Activated naive CD4-positive, alpha-beta T cell (primary cell): ENCODE measurements at places on chromosomes 11 and 22.

GRCh38 chr11:76771446-76772099 is 11.6 kb upstream of the TSKU start:
- no peak for DNase-seq

GRCh38 chr11:65026810-65027209 is 429 bp upstream of the SNX15 start:
- no peak for DNase-seq

- no peak for DNase-seq
These were observed 21.0 kb downstream of the PTPN5 start for GRCh38 chr11:18770479-18771125.

DNA sequence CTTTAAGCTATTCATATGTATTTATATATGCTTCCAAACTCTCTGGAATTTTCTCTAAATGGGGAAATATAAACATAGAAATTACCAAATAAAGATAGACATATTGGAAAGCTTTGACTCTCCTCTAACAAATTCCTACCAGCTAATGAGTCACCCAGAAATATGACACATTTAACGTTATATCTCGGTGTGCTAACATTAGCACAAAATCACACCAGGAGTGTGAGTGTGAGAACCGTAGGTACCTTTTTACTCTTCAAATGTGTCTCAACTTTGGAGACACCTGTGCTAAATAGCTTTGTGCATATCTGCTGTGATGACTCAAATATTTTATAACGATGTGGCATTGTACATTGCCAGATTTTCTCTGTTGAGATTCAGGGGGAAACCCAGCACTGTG is 714.4 kb downstream of the METTL15 start:
- no peak for DNase-seq

- no peak for DNase-seq
These were observed 31.9 kb upstream of the DBX1 start for GRCh38 chr11:20192151-20192550.

GRCh38 chr22:31818481-31819392 is 64.9 kb downstream of the DEPDC5 start:
- no peak for DNase-seq

DNA sequence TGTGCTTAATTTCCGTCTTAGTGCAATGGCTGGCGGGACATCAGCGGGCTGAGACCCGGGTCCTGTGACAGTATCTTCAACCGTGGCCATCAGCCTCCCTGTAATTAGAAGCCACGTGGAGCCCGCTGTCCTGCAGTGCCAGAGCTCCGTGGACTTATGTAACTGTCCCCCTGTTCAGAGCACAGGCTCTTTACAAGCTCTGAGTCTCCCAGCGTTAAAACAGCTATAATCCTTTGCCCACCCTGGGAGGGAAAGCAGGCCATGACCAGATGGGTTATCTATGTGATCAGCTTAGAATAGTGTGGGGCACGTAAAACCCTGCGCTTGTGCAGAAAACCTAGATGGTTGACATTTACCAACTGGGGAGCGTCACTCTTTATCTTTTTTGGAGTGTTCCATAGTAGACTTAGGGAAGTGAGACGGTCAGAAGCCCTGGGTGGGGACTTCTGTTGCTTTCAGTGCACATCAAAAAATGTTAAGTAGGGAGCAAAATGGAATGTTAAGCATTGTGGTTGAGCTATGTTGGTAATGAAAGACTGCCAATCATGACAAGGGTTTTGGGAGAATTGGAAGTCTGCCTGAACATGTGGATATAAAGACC is 103.5 kb upstream of the CADM1 start:
- no peak for DNase-seq

DNA sequence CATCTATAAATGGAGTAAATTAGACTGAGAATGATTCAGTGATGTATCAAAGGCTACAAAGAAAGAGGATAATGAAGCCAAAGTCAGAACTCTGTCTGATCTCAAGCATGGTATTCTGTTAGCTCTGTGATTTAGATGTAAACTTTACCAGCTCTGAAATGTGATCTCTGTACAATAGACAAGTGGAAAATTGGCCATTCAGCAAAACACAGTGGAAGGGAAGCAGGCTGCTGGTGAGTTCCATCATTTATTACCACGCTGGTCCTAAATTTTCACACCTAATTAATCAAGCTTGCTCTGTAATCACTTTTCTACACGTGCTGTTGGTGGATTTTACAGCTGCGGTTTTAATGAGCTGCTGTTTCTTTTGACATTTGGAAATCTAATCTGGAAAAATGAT is 145.1 kb upstream of the OPCML start:
- no peak for DNase-seq

DNA sequence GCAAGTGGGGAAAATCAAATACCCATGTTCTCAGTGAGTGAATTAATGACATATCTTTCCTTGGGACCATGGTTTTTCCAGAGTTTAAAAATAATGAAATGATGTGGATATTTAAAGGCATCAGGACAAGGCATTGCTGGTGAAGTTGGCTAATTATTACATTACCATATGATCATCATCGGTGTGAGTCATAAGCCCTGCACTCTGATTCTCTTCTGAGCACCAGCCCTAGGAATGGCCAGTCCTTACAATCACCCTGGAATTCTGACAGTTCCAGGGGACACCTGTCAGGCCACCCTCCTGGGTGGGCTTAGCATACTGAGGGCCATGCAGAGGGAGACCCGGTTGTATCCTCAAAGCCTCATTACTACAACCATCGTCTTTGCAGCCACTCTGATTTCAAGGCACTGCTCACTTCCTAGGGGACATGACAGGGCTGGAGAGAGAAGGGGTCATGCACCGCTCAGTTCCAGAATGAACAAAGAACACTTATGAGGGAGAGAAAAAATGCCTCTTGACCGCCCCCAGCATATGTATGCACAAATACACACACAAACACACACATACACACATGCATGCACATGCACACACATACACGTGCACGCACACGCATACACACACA is 365.0 kb downstream of the MIAT start:
- no peak for DNase-seq

DNA sequence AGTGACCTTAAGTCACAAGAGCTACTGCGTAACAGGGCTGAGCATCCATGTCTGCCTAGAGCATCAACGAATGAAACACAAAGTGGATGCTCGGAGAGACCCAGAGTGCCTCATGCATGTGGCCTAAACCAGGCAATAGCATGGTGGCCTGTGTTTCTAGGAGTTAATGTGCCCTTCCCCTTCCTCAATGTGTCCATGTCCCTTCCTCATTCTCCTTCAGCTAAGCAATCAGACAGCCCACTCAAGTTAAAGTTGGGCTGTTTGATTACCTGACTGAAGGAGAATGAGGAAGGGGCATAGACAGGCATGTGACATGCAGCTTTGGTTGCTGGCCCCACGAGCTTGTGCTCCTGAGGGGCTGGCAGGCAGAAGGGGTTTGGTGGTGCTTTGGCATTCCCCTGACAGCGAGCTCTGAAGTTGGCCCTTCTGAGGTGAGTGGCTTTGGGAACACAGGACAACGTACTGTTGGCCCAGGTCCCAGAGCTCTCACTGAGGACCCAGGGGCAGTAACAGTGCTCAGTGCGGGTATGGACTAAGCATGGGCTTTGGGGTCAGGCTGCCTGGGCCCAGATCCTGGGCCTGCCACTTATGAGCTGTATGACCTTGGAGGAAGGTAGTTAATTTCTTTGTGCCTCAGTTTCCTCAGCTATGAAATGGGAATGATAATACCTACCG is 46.7 kb downstream of the IRAG1 start:
- no peak for DNase-seq

DNA sequence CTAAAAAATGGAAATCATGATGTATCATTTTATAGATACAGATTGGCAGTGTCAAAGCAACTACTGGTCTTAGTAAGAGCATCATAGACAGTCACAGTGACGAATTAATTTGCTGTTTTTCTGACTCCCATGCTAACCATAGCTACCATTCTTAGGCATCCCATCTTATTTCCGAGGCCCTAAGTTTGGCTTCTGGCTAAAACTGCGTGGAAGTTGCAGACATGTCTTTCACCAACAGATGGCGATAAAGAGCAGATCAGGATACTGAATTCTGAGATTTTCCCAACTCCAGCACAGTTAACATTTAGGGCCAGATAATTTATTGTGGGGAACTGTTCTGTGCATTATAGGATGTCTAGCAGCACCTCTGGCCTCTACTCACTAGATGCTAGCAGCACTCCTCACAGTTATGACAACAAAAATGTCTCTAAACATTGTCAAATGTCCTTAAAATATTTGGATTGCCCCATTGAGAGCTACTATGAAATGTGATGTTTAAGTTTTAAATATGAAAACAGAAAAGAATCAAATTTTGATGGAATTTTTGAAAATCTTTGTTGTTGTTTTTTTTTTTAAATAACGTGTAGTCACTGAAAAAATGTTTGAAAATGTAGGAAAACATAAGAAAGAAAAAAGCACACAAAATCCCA is 16.3 kb downstream of the OR2AG2 start:
- DNase-seq, result no peak

- no peak for DNase-seq
These were observed 88.4 kb upstream of the GNAZ start for GRCh38 chr22:22981670-22982571.

GRCh38 chr22:39960791-39961746 is 872 bp downstream of the TMA7B start:
- no peak for DNase-seq

DNA sequence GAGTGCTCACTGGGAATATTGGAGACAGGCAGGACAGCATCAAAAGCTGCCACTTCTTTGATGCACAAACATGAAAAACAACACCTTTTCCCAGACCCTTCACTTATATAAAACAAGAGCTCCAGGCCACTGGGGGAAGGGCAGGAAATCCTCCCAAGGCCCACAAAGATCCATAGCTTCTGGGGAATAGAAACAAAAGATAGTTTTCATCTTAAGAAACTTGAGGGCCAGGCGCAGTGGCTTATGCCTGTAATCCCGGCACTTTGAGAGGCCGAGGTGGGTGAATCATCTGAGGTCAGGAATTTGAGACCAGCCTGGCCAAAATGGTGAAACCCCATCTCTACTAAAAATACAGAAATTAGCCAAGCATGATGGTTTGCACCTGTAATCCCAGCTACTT is 15.3 kb downstream of the RTL6 start:
- no peak for DNase-seq

- DNase-seq, result no peak
These were observed 44.3 kb upstream of the A4GALT start for GRCh38 chr22:42764895-42765363.

DNA sequence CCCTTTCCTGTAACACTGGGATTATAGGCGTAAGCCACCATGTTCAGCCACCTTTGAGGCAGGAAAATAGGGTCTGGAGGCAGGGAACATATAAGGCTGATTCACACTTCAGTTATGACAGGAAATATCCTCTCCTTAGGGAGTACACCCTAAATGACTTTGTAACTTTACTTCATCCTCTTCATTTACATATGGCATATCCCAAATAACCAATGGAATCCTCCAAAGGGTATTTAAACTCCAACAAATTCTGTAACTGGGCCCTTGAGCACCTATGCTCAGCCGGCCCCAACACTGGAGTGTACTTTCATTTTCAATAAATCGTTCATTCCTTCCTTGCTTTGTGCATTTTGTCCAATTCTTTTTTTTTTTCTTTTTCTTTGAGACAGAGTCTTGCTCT is 1.6 kb upstream of the KAT5 start:
- no peak for DNase-seq

- no peak for DNase-seq
These were observed 26.8 kb downstream of the ADM start for GRCh38 chr11:10331548-10332289.

- DNase-seq, result no peak
These were observed 12.2 kb upstream of the CRKL start for GRCh38 chr22:20904980-20905355.
